ENCODE measurements at places on chromosomes 12 and 14.

- DNase-seq = no peak
Observed at GRCh38 chr12:1638203-1638602, 9.2 kb downstream of the WNT5B start.

GRCh38 chr12:120215357-120215735, 14.4 kb upstream of the RPLP0 start:
- DNase-seq = no peak

- DNase-seq = no peak
Observed at GRCh38 chr14:41817626-41818025, 210.9 kb downstream of the LRFN5 start.

DNA sequence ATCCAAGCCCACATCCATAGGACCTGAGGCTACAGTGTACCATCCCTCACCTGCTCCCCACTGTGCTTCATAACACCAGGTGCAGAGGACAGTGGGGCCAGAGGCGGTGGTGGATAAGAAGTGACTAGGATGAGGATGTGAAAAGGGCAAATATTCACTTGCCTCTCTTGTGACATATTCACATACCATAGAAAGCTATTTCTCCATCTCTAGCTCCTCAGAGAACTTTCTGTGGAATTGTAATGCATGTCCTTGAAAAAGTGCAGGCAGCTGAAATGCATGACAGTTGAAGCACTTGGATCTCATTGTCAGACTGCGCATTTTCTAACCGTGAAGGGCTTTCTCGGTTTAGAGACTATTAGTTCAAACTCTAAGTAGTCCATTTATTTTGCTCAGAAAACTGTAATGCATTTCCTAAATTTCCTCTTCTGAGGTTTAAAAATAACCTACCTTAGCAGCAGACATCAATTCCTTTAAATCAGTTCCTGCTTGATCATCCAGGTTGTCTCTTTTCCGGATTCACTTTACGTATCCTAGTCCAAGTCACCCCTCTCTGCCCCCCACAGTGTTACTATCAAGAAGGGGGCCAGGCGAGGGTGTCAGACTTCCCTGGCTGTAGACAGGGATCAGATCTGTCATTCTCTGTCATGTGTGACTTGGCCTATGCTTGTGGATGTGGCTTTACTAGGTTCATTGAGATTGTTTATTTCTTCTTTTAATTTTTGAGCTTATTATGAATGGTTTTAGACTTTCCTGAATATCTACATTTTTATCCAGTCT, 984.0 kb upstream of the TMEM132C start:
- DNase-seq = no peak

DNA sequence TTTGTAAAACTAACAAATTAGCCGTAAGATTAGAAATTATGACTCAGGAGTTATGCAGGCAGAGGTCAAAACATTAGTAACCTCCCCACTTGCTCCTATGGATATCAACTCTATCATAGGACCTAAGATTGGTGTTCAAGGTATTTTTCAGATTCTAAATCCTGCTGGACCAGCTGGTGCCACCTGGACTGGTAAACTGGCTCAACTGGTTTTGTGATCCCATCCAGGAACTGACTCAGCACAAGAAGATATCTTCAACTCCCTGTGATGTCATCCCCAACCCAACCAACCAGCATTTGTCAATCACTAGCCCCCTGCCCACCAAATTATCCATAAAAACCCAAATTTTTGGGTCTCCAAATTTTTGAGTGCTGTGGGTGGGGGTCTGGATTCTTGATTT, 98.1 kb upstream of the OR4E1 start:
- no peak for DNase-seq

- no peak for DNase-seq
Observed at GRCh38 chr12:129592449-129592848, 311.4 kb downstream of the TMEM132D start.

DNA sequence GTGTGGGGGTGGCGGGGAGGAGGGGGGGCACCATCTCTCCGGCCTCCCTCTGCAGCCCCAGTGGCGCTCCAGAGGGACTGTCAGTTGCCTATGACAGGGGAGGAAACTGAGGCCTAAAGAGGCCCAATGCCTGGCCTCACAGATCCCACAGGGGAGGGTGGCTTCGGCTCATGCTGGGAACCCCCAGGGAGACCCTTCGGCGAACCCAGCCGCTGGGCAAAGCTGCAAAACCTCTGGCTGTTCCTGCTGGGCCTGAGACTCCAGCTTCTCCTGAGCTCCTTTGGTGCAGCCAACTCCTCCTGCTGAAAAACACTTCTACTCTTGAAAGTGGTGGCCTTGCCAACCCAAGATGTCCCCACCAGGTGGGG, 170.1 kb upstream of the RTL1 start:
- DNase-seq = no peak

- peak; percentile 66 for DNase-seq
Observed at GRCh38 chr12:68557011-68557730, 53.5 kb upstream of the RAP1B start.

DNA sequence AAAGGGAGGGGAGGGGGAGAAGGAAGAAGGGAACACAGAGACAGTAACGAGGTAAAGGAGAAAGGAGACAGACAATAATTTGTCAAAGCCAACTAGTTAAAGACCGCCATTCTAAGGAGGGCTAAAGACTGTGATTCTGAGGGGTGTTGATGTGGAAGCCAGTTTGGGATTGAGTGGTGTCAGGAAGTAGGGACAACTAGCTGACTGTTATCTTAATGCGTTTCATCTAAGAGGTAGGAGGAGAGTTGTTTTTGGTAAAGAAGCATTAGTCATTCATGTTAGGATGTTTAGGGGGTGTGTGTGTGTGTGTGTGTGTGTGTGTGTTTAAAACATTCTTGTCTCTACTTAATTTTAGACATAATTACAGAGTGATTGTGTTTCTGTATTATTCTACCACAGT, 95.0 kb downstream of the INSM2 start:
- no peak for DNase-seq

- no peak for DNase-seq
Observed at GRCh38 chr14:22887990-22888378, 5.0 kb downstream of the REM2 start.

DNA sequence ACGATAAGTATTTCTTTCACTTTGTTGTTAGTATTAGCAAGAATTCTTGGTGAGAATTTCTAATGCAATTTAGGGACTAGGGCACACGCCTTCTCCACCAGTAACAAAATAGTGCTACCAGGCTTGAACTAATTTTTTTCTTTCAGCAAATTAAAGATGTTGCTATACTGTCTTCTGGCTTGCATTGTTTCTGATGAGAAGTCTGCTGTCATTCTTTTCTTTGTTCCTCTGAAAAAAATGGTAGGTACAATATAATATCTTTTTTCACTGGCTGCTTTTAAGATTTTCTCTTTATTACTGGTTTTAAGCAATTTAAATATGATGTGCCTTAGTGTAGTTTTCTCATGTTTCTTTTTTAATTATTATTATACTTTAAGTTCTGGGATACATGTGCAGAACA, 171.2 kb downstream of the PCNX1 start:
- no peak for DNase-seq

DNA sequence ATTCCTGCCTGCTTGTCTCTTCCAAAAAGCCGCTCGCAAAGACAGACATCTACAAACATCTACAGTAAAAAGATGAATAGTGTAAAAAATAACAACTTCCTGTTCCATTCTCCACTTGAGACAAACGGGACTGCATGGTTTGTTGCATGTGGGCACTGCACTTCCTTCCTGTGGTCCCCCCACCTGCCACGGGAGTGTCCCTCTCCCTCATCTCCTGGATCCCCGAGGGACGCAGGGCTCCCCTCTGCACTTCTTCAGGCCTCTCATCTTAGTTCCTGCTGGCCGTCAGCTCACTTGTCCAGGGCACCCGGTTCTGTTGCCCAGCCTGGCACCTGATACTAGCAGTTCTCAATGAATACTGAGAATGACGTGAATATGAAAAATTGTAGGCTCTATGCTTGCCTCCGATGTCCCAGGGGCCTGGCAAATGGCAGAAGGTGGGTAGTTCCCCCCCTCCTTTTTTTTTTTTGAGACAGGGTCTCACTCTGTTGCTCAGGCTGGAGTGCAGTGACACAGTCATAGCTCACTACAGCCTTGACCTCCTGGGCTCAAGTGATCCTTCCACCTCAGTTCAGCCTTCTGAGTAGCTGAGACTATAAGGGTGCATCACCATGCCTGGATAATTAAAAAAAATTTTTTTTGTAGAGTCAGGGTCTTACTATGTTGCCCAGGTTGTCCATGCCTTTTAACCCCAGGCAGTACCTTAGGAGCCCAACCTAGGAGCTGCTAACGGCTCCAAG, 3.5 kb upstream of the KLC1 start:
- DNase-seq = no peak

Data from AG09309 (cell line).